ENCODE measurements at places on chromosomes 5 and 9.
A peak's percentile ranks its signal among the peaks of the same experiment; 100 is the strongest.

GRCh38 chr9:114930056-114930812 lies at the start of gene TNFSF8:
Gene TNFSF8, minus strand, starts transcription at chr9:114930591. Its CDS starts 288 bp downstream, at chr9:114930303.
- DNase-seq, result no peak

DNA sequence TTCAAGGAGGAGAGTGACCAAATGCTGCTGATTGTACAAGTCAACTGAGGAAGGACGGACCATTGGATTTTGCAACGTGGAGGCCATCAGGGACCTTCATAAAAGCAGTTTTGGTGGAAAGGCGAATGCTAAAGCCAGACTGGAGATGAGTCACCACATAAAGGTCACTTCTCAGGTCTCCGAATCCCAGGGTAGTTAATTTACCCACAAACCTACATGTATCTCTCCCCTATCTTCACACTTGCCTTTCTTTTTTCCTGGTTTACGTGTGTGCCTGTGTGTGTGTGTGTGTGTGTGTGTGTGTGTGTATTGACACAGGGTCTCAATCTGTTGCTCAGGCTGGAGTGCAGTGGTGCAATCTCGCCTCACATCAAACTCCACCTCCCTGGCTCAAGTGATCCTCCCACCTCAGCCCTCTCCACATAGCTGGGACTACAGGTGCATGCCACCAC lies 4.6 kb upstream of the CTNNA1 start:
- no peak for DNase-seq

- peak; percentile 95 for DNase-seq
Measured at GRCh38 chr5:93622240-93622885, 39.3 kb downstream of the NR2F1 start.

GRCh38 chr5:81058121-81058520 lies 98.0 kb downstream of the RASGRF2 start:
- DNase-seq, result no peak

DNA sequence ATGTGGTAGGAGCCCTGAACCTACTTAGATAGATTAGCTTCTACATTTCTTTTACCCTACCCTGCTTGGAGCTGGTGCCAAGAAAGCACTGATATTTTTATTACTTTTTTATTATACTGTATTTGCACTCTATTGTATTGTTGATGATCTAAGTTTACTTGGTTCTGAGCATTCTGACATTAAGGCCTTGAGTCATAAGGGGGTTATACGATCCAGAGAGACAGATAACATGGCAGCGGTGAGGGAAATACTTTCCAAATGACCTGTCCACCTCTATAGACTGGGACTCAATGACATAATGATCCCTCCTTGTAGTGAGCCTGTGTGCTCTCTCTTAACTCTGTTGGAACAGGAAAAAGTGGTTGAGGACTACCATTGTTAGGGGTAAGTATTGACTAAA lies 176.3 kb downstream of the MAN2A1 start:
- no peak for DNase-seq

- DNase-seq, result peak; percentile 71
Measured at GRCh38 chr9:99819123-99819855, 2.4 kb upstream of the NR4A3 start.

DNA sequence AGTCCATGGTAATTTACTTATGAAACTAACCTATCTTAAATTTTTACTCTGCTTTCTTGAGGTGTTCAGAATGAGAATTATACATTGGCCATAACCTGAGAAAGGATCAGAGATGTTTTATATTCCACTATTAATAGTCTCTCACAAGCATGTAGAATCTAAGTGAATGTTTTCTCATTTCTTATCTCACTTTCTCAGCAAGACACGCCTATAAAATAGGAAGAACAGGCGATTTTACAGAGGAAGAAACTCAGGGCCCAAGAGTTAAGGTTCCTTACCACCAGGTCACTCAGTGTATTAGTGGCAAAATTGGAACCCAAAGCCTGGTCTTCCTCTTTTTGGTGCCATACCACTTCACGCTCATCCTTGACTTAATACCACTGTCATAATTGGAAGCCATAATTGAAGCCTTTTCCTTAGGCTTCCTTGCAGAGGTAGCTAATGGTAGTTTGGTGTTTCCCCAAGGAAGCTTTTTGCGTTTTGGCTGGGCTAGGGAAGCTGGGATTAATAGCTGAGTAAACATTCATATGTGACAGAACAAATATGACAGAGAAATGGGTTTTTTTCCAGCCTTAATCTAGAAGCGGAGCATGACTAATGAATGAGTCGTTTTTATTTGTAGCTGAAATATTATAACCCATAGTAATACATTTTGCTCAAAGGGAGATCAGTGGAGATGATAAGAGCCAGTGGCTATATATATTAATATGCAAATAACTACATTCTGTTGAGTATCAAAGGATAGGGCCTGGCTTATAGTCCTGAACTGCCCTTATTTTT lies 16.9 kb downstream of the HMGXB3 start:
- no peak for DNase-seq

GRCh38 chr5:73822989-73823339 lies 197.0 kb downstream of the ARHGEF28 start:
- DNase-seq, result peak; percentile 79

DNA sequence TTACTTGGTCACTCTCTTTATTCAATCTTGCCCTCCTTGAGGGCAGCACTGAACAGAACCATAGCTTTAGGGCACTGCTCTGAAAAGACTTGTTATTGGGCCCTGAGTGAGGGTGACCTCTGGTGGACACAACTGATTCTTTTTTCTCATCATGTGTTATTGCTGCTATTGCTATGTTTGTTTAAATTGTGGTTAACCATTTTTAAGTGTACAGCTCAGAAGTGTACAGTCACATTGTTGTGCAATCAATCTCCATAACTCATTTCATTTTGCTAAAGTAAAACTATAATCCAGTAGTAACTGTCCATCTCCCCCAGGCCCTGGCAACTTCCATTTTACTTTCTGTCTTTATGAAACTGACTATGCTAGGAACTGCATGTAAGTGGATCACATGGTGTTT lies 351.1 kb upstream of the RIOK2 start:
- no peak for DNase-seq

GRCh38 chr5:172730981-172731679 lies 39.9 kb downstream of the DUSP1 start:
- no peak for DNase-seq

GRCh38 chr9:116003397-116003796 lies 150.2 kb upstream of the PAPPA start:
- DNase-seq, result no peak

DNA sequence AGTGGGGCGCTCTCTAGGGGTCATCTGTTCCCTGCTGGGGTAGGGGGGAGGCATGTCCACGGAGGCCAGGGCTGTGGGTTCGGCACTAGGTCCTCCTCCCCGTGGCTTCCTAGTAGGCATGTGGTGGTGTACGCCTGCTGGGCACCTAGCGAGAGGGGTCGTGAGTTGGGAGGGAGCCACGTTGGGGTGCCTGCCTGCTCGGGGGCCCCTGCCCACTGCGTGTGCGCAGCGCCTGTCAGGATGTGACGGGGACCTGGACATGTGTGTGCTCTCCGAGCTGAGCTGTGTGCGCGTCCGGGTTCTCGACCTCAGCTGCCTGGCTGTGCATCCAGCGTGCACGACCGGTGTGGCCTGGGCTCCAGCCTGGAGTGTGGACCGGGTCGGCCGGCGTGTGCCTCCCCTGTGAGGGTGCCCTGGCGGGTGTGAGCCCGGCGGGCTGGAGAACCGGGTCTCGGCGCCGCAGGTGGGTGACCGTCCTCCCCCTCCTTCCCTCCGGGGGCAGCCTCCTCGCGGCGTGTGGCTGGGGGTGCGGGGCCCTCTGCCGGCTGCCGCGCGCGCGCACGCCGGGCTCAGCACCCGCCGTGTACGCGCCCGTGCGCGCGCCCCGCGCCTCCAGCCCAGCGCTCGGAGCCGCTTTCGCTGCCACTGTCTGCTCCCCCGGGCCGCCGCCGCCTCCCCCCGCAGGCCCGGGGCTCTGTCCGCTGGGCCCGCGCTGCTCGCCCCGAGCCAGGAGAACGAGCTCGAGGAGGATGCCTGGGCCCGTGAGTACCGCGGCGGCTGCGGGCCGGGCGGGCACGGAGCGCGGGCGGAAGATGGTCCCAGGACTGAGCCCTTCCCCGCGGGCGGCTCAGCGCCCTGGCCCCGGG lies at the start of gene PRR7:
TSS of gene PRR7 (plus strand) at position 615 of the 866 bp plus-strand sequence. CDS start 8,254 bp downstream, outside the sequence.
- peak; percentile 41 for DNase-seq

- DNase-seq, result peak; percentile 60
Measured at GRCh38 chr9:12972608-12973589, 198.1 kb downstream of the LURAP1L start.

- no peak for DNase-seq
Measured at GRCh38 chr9:89887286-89887685, 282.5 kb downstream of the GADD45G start.

DNA sequence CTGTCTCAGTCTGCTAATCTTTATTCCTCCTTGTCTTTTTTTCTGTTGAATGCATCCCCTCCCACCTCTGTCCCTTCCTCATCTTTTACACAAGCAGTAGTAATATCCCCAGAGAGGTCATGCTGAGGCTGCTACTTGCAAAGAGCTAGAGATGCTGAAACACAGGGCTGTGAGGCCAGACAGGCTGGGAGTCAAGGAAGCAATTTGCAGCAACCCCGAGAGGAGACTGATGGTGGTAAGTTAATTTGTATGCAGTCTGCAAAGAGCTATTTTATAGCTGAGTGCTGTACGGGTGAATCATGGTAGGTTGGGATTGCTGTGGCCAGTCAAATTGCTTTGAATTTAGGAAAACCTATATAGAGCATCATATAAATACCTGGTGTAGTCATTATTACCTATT lies 90.2 kb upstream of the SLC24A2 start:
- no peak for DNase-seq
